ENCODE measurements at places on chromosomes 1 and 21.

GRCh38 chr1:178075333-178075732 lies 18.6 kb upstream of the RASAL2 start:
- DNase-seq = no peak

DNA sequence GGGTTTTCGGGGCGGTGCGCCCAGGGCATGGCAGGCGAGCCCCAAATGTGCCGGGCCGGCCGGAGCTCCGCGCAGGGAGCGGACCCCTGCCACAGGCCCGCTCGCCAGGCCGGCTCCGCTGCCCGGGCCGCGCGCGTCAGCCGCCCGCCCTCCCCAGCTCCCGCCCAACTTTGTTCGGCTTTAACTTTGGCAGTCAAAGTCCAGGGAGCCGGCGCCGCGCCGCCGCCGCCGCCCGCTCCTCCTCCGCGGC lies 488 bp downstream of the SLC35D1 start:
- peak; percentile 84 for DNase-seq

DNA sequence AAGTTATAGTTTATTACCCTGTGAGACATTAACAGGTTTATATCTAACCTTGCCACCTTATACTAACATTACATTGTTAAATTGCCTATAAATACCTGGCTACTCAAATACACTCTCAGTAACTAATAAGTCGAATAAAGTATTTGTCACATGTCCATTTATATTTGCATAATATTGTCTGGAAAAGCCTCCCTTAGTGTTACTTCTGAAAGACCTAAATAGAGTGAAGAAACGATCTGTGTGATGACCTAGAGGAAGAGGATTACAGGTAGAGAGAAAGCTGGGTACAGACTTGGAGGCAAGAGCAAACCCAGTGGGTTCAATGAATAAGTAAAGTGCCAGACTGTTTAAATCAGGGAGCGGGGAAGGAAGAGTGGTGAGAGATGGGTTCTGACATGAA lies 2.7 kb upstream of the CACYBP start:
- DNase-seq = no peak

- peak; percentile 70 for DNase-seq
Measured at GRCh38 chr1:200951016-200951415, 56.3 kb downstream of the INAVA start.

DNA sequence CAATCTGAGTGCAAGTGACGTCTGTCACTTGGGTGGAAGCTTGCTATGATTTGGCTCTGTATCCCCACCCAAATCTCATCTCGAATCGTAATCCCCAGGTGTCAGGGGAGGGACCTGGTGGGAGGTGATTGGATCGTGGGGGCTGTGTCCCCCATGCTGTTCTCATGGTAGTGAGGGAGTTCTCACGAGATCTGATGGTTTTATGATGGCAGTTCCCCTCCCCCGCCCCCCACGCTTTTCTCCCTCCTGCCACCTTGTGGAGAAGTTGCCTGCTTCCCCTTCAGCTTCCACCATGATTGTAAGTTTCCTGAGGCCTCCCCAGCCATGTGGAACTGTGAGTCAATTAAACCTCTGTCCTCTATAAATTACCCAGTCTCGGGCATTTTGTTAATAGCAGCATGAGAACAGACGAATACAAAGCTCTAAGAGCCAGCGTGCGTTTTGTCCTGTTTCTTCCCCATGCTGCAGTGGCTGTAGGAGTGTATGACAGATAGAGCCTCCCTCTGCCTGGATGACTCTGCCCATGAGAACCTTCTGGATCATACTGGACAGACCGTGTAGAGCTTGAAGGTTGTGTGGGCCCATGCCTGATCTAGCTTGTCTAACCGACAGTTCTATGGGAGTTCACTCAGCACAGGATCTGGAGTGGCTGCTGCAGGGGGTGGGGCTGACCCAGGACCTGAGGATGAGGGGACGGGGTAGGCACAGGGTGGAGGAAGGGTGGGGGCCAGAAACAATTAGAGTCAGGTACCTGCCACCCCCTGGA lies 139.7 kb upstream of the ERRFI1 start:
- no peak for DNase-seq

- no peak for DNase-seq
Measured at GRCh38 chr1:31981456-31981839, 32.2 kb upstream of the KHDRBS1 start.

DNA sequence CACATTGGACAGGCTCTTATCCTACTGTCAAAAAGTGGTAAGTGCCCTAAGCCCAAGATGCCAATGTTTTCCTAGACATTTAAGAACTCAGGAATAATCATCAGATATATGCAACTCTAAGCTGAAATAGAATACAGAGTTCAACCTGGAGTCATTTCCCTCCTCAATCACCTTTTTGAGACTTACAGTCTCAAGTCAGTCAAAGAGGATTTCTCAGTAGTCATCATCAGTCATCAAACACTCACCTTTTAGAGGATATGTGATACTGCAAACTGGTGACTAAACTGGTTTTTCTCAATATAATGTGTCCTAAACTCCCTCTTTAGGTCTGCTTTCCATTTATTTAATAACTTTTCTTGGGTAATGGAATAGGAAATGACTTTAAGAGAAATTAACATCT lies 145.3 kb upstream of the ADAMTS5 start:
- DNase-seq = peak; percentile 2

DNA sequence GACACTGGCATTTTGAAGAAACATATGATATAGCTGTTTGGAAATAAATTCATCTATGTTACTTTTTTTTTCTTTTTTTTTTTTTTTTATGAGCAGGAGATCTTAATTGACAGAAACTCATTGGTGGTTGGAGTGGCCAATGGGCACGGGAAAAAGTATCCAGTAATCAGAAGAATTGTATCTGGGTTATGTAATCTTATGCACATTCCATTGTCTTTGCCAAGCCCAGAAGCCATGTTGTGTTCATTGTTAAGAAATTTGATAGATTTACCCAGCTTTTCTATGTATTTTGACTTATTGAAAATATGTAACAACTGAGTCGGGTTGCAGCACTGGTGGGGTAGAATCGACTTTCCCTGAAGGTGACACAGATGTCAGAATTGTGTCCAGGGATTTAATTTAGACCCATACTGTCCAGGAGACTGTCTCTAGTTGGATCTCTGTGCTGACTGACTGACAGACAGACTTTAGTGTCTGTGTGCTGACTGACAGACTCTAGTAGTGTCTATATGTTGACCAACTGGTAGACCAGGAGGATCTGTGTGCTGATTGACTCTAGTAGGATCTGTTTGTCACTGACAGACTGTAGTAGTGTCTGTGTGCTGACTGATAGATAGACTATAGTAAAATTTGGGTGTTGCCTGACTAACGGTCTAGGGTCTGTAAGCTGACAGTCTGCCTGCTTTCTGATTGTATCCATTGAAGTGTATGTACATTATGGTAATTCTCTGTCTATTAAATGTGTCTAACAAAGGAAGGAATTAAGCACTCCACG lies 12.3 kb upstream of the C4BPB start:
- DNase-seq = peak; percentile 32

- DNase-seq = no peak
Measured at GRCh38 chr21:43851593-43851992, 13.4 kb upstream of the AGPAT3 start.

GRCh38 chr21:44885615-44886014 lies 12.1 kb upstream of the PTTG1IP start:
- no peak for DNase-seq

GRCh38 chr1:172745014-172745413 lies 86.1 kb downstream of the FASLG start:
- DNase-seq = peak; percentile 84

GRCh38 chr1:148166558-148167492 lies 14.7 kb upstream of the NBPF11 start:
- no peak for DNase-seq

DNA sequence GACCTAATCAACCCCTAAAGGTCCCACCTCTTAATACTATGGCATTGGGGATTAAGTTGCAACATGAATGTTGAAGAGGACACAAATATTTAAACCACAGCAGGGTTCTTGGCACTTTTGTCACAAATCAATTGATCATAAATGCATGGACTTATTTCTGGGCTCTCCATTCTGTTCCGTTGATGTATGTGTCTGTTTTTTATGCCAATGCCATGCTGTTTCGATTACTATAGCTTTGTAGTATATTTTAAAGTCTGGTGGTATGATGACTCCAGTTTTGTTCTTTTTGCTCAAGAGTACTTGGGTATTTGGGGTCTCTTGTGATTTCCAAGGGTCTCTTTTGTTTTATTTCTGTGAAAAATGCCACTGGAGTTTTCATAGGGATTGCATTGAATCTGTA lies 34.7 kb upstream of the PLA2G2A start:
- DNase-seq = no peak

GRCh38 chr1:16137890-16138467 lies 17.9 kb downstream of the EPHA2 start:
- no peak for DNase-seq

DNA sequence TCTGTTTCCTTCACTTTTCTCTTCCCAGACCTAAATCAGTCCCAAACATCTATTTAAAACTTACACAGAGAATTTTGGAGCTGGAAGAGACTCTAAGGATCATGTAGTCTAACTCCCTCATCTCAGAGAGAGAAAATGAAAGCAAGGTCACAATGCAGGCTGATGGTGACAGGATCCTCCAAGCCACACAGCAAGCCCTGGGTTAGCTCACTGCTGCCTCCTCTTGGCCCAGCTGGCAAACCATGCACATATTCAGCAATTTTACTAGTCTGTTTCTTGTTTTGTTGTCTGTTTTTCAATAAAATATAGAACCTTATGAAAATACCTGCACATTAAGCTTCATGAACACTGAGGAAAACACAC lies 27.7 kb upstream of the LY9 start:
- DNase-seq = peak; percentile 23

- no peak for DNase-seq
Measured at GRCh38 chr1:233905416-233906051, 1.1 kb downstream of the SLC35F3 start.

DNA sequence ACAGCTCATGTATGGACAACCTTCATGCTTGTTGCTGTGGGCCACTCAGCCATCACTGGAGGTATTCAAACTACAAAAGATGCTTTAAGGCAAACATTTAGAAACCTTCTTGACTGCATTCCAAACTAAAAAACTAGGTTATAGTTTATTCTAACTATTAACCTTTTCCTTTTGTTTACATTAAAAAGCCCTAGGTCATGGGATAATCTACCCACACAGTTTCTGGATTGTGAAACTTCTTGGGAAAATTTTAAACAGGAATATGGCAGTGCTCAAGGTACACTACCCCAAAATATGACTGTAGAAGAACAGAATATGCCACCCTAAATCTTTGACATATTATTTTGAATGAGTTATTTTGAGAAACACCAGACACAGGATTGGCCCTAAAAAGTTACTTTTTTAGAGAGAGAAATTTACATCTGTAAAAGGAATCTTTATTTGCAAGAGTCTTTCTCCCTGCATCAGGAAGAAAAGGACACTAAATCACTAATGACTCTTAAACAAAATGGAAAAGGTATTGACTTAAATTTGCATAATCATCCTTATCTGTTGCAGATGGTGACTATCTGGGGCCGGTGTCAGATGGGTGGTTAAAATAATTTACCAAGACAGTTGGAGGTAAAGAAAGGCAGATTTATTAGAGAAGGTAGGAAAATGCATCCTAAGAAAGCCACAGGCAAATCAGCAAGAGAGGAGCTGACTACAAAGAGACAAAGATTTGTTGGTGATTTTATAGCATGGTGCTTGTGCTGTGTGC lies 25.1 kb upstream of the NUF2 start:
- no peak for DNase-seq

DNA sequence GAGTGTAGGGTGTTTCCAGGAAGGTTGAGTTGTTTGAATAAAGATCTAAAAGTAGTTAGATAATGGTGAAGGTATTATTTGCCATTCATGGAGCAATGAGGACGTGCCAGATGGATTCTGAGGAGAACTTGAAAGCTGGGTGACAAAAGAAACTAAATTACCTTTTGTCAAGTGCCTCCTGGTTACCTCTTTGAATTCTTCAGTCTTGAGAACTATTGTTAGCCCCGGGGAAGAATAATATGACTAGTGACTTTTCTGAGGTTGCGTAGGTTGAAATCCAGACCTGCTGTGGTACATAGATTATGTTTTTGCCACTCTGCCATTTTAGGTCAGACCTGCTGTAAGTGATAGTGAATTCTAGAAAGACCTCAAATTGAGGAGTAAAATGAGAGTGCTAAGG lies 11.5 kb downstream of the LAMC1 start:
- DNase-seq = no peak

- peak; percentile 10 for DNase-seq
Measured at GRCh38 chr21:15301014-15301413, 236.2 kb upstream of the NRIP1 start.

DNA sequence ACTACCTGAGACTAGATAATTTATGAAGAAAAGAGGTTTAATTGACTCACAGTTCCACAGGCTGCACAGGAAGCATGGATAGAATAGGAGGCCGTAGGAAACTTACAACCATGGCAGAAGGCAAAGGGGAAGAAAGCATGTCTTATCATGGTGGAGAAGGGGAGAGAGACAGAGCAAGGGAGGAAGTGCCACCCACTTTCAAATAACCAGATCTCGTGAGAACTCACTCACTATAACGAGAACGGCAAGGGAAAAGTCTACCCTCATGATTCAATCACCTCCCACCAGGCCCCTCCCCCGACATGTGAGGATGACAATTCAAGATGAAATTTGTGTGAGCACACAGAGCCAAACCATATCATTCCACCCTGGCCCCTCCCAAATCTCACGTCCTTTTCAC lies 4.7 kb upstream of the C21orf91 start:
- DNase-seq = no peak

- peak; percentile 7 for DNase-seq
Measured at GRCh38 chr1:92461364-92462097, 25.2 kb downstream of the GFI1 start.

GRCh38 chr1:28326515-28326914 lies 2.3 kb upstream of the MED18 start:
- no peak for DNase-seq

DNA sequence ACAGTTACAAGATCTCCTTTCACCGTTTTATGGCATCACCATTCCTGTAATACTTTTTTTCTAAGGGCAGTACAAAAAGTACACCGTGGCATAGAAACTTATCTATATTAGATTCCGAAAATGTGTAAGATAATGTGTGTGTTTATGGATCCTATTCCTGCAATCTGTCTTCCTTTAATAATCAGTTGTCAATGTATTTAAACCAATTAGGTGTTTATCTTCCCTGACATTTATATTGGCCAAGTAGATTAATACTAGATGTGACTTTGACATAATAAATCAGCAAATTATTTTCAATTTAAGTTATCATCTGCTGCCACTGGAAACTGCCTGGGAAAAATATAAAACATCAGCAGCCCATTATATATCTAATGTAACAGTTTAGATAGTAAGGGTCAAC lies 770.3 kb upstream of the ADGRL2 start:
- no peak for DNase-seq

DNA sequence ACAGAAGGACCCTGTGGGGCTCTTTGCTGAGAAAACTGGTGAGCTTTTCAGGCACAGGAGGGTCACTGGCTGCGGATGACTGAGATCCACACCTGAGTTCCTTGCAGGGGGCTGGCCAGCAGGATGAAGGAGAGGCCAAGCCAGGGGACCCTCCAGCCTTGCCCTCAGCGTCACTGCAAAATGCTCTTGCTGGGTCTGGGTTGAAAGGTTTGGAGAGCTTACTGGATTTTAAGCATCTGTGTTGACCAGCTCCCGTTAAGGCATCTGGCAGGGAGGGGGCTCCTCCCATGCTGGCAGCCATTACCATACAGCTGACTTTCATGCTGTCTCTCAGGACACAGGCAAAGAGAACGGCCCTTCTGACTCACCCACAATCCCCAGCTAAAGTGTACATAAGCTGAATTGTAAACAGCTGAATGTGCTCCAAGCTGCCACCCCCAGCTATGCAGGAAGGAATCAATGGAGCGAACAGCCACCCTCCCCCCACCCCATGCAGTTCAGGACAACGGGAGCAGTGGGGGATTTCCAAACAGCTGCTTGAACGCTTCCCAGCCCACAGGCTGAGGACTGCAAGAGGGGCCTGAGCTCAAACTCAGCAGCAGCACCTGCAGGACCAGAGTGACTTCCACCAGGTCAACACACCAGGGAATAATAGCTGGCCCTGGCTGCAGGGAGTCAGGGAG lies 21.3 kb upstream of the A3GALT2 start:
- DNase-seq = peak; percentile 93

Data from GM23248 (cell line).